WERI-Rb-1 (cell line): ENCODE measurements at places on chromosomes 4 and X.

DNA sequence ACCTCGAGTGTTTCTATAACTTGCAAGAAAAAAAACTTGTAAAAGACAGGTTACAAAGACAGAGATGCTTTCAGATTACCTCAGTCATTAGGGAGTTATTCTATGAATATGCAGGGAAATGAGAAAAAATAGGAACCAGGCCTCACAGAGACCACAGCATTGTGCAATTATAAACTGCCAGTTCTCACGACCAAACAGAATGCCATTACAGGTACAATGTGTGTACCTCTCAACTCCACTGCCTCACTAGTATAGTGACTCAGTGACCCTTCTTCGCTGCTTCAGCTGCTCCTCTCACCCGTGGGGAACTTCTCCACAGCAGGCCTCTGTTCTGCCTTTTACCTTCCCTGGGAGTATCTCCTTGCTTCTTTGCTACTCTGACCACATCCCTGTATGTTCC, 2.3 kb upstream of the HTATSF1 start:
- DNase-seq, result no peak

- no peak for DNase-seq
Observed at GRCh38 chr4:75144475-75144874, 211.6 kb downstream of the PARM1 start.

- DNase-seq, result peak; percentile 86
Observed at GRCh38 chr4:164383358-164384220, 370.3 kb upstream of the SMIM31 start.

DNA sequence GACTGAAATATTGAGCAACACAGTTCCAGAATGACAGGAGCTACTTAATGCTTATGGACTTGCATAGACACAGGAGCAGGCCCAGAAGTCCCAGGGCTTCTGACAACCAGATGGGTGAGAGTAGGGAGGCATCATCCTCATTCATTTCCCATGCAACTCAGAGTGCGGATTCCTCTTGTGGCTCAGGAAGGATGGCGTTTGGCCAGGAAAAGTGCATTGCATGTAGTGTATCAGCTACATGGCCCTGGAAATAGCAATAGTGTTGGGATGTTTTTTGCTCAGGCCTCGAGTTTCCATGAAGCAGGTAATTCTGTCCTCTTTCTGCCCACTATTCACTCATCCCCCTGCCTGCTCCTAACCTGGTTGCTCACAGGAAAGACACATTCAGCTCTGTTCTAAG, 136.6 kb downstream of the PDGFRA start:
- DNase-seq, result no peak

DNA sequence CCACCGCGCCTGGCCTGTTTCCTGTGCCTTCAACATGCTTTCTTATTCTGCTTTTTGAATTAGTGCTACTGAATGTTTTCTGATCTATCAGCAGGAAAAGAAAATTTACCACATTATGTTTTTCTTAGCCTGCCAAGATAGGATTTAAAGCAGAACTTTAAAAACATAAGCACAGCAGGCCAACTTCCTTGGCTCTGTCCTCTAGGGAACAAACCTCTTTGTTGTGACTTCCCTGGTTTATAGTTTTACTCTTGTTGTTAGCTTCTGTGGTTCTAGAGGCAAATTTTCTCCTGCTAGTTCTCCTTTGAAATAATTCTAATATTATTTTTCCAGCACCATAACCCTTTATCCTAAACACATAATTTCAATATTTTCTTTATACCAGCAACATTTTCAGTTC, 605.1 kb downstream of the ADGRL3 start:
- no peak for DNase-seq

DNA sequence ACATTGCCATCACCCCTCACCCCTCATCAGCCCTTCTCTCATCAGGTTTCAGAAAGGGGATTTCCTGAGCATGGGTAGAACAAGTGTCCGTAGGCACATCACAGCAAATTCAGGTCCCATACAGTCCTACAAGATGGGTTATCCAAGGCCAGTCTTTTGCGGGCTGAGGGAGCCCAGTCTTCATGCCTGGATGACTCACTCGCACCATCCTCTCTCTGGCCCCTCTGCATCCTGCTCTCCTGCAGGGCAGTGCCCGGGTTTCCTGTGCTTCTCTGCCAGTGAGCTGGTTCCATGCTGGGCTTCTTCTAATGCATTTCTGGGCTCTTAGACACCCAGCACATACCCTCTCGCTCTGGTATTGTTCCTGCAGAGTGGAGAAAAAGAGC, 7.3 kb upstream of the INTS6L start:
- DNase-seq, result no peak

DNA sequence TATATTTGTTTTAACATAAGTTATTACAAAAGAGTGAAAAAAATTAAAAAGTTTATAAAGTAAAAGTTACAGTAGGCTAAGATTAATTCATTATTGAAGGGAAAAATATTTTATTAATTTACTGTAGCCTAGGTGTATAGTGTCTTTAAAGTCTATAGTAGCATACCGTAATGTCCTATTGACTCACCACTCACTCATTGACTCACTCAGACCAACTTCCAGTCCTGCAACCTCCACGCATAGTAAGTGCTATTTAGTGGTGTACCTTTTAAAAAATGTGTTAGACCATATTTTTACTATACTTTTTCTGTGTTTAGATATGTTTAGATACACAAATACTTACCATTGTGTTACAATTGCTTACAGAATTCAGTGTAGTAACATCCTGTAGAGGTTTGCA, 841.1 kb downstream of the CENPC start:
- DNase-seq, result no peak

- DNase-seq, result no peak
Observed at GRCh38 chr4:176981074-176981473, 188.4 kb upstream of the VEGFC start.

- DNase-seq, result no peak
Observed at GRCh38 chrX:18757956-18758932, 50.8 kb downstream of the PPEF1 start.

DNA sequence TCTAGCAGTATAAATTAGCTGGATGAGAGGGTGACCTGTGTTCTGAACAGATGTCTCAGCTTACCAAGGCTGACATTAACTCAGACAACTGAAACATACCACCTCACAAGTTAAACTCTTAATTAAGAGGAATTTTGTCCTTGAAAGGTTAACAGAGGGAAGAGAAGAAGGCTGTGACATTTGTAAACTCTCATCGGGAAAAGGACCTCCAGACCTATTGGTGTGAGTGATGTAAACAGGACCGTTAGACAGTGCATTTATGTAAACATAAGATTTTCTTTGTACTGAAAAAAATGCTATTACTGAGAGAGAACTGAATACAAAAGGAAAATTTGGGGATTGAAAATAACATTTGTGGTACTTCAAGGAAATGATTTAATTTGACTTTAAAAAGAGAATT, 308.4 kb upstream of the DIAPH2 start:
- no peak for DNase-seq

DNA sequence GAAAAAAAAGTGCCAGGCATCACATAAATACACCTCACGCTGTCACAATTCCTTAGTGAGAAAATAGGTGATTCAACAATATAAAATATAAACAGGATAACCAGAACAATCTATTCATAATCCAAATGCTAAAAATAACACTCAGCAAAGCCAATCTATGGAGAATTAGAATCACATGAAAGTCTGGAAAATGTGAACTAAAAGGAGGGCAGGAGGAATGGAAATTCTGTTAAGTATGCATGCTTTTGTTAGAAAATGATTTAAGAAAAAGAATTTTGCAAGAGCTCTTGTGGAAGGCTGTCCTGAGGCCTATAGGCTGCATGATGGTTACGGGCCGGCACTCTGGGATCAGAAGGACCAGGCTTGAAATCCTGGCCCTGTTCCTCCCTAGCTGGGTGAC, 70.6 kb upstream of the PROM1 start:
- DNase-seq, result no peak

- no peak for DNase-seq
Observed at GRCh38 chr4:11585506-11585905, 156.8 kb upstream of the HS3ST1 start.

DNA sequence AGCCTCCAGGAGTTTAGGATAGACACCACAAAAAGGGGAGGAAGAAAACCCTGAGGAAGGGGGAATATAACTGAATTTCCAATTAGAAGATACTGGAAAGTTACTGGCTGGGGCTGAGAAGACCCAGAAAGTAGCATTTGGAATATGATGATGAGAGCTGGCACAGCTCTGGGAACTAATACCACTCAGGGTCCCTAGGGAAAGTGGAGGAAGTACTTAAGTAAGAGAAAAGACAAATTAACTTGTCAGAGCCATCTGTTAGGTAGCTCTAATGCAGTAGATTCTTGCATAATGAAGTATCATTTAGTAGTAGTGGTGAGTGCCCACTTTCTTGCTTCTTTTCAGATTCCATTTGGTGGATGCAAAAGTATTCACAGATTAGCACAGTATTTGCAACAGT, 90.8 kb upstream of the TSPAN5 start:
- DNase-seq, result no peak

- DNase-seq, result no peak
Observed at GRCh38 chr4:19063662-19064061, 1042.1 kb upstream of the LCORL start.

DNA sequence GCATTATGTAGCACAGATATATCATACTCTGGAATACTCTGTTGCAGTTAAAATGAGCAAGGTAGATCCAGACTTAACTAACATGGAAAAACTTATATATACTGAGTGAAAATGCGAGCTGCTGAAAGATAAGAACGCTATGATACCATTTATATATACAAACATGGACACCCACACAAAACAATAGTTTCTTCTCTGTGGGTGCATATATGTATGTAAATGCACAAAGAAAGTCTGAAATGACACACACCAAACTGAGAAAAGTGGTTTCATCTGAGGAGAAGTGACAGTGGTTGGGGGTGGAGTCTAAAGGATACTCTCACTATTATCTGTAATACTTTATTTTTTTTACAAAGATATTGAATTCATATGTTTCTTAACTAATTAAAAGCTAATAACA, 12.2 kb upstream of the FGF2 start:
- DNase-seq, result no peak

DNA sequence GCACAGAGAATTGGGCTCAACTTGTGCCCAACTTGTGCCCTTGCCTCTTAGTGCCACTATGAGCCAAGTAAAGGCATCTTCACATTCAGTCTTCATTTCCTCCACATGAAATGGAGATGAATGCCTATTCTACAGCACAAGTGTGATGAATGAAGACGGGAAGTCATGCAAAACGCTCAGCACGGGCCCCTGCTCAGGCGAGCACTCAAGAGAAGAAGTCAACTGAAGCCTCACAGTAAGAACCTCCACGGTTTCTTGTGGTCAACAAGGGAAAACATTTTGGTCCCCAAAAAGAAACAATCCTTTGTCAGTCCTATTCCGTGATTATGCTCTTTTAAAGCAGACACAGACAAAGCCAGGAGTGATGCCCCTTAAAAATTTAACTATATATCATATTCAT, 87.0 kb downstream of the IRF2 start:
- DNase-seq, result no peak

GRCh38 chr4:8672486-8672885, 79.9 kb downstream of the CPZ start:
- DNase-seq, result no peak

- peak; percentile 28 for DNase-seq
Observed at GRCh38 chrX:1249101-1249887, 19.3 kb upstream of the CSF2RA start.

DNA sequence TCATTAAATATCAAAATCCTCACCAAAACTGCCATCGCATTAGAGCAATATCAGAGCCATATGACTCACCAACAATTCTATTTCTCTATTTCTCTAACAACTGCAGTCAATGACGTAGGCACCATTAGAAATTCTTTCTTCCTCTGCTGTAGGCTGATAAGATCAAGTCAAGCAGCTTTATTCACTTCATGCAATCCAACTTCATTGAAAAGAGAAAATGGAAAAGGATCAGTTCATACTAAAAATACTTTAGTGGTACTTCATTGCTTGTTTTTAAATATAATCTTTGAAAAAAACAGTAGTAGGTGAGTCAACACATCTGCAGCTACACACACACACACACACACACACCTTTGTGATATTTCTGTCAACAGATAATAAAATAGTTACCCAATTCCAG, 345.3 kb upstream of the TENM3 start:
- DNase-seq, result no peak

DNA sequence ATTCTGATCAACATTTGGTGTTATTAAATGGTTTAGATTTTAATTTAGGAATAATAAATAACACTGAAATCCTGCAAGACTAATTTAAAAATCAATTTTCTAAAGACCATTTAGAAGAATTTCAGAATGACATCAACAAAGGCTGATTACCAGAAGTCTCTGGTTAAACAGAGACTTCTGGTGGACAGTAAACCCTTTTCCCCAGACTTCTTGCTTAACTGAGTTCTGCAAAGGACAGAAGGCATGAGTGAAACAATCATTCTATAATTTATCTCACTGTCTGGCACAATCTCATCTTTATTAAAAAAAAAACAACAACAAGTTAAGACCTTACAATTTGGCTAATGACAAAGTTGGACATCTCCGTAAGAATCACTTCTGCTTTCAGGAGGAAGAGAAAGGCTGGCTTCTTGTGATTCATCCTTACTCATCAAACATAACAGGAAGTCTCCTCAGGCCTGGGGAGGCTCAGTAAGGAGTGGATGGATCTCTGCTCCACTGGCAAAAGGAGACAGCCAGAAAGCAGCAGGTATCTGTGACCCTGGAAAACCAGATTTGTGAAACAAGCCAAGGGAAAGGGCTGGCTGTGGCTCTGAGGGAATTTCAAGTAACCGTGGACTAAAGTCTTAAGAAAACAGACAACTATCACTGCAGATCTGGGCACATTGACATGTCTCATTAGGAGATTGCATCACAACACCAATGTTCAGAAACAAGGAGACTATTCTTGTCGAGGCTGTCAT, 908 bp upstream of the TLR6 start:
- no peak for DNase-seq

- no peak for DNase-seq
Observed at GRCh38 chr4:1041147-1041935, 29.9 kb downstream of the FGFRL1 start.

- DNase-seq, result no peak
Observed at GRCh38 chr4:628821-629635, 3.7 kb downstream of the PDE6B start.

GRCh38 chr4:8108261-8108660, 50.4 kb downstream of the ABLIM2 start:
- DNase-seq, result no peak

DNA sequence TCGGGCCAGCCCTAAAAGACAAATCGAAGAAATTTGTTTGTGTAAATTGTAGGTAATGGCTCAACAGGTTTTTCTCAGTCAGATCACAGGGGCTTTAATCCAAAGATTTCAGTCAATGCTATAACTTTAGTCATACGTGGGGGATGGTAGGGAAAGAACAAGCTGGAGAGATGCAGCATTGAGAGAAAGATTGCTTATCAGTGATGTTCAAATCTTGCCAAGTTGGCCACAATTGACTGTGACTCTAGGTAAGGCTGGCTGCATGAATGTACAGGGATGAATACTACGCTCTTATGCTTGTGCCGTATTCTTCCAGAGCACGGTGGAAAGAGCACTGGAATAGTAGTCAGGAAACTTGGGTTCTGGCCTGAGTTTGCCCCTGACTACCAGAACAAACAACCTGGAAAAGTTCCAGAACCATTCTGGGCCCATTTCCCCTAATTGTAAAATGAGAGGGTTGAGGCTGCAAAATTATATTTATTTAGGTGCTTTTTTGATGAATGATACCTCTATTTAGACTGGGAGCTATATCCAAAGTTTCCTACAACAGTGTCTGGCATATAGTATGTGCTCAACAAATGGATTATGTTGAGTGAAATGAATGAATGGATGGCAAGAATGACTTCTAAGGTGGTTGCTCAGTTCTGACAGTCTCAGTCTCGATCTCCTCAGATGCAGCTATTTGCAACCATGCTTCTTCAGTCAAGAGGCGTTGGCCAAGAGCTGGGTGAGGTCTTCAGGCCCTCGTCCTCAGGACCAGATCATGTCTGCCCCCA, 44.4 kb downstream of the TSC22D3 start:
- DNase-seq, result no peak

GRCh38 chrX:40083120-40083978, 14.4 kb downstream of the BCOR start:
- peak; percentile 23 for DNase-seq
